ENCODE measurements at places on chromosomes 11 and 22.
A peak's percentile ranks its signal among the peaks of the same experiment; 100 is the strongest.

GRCh38 chr22:26658161-26658560, 773 bp downstream of the MIAT start:
- ATAC-seq, result no peak

- no peak for ATAC-seq
These were observed 321.0 kb downstream of the DDX10 start for GRCh38 chr11:108985945-108986279.

DNA sequence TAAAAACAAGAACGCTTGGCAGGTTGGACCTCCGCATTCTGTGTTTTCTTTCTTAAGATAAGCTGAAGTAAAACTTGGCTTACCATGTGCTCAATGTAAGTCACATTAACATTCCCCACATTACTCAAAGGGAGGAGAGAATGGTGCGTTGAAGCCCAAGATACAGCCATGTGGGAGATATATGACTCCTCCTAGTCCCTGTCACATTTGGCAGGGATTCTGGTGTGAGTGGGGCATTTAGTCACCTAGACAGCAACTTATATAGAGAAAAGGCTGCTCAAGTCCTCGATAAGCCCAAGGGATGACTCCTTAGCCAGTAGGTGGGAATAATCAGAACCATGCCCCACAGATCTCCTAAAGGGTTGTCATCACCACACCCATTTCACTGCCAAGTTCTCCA, 4.6 kb downstream of the PRSS23 start:
- no peak for ATAC-seq

GRCh38 chr11:116901211-116901610, 63.8 kb upstream of the APOA1 start:
- ATAC-seq, result peak; percentile 66

DNA sequence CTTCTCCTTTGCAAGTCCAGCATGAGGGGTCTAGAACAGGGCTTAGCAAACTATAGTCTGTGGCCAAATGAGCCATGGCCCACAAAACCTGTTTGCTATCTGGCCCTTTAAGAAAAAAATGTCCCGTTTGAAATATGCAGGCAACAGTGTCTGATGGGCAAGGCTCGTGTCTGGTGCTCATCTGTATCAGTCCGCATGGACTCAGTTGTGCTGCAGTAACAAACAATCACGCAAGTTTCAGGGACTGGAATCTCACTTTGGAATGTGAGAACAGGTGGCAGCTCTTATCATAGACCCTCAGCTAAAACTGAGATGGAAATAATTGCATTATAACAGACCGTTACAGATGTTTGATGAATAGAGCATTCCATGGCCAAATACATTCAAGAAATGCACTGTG, 19.1 kb upstream of the PVALB start:
- no peak for ATAC-seq

- no peak for ATAC-seq
These were observed 32.0 kb upstream of the SERPIND1 start for GRCh38 chr22:20741634-20742581.

DNA sequence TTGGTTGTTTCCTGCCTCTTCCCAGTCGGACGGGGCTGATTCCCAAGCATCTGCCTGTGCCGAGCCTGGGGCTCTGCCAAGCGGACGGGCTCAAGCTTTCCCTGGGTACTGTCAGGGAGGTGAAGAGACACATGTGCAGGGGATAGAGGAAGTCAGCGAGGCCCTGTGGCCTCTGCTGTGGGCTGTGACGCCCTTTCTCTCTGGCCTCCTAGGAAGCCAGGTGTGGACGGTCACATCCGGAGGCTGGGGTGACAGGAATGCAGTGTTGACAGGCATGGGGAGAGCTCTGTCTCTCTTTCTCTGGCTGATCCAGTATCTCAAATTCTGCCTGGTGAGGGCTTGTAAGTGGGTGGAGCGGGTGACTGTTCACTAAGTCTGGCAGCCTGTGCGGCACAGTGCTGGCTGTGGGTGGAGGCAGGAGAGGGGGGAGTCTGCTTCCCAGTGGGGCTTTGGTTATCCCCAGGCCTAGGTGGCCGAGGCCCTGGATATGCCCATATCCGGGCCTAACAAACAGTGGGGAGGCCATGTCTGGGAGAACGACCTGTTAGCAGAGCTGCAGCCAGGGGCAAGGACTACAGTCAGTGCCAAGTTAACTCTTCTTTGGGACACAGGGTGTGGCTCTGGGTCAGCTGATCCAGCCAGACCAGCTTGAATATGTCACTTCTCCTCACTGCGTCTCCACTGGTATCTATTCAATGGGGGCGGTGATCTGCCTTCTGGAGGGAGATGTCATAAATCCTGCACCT, 1.9 kb downstream of the KCTD17 start:
- peak; percentile 2 for ATAC-seq

DNA sequence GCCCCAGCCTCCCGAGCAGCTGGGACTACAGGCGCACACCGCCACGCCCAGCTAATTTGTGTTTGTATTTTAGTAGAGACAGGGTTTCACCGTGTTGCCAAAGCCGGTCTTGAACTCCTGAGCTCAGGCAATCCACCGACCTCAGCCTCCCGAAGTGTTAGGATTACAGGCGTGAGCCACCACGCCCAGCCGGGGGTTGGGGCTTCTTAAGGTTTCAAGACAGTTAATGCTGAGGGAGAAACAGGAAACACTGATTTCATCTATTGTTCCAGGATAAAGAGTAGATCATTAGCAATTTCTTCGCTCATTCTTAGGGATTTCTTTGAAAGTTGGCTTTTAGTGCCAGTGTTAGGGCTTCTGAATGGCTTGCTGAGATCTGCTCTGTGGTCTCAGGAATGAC, 21.2 kb upstream of the CLMP start:
- no peak for ATAC-seq

GRCh38 chr11:12683874-12684273, 9.7 kb downstream of the TEAD1 start:
- no peak for ATAC-seq

- ATAC-seq, result no peak
These were observed 45.6 kb downstream of the C11orf58 start for GRCh38 chr11:16784097-16784496.

DNA sequence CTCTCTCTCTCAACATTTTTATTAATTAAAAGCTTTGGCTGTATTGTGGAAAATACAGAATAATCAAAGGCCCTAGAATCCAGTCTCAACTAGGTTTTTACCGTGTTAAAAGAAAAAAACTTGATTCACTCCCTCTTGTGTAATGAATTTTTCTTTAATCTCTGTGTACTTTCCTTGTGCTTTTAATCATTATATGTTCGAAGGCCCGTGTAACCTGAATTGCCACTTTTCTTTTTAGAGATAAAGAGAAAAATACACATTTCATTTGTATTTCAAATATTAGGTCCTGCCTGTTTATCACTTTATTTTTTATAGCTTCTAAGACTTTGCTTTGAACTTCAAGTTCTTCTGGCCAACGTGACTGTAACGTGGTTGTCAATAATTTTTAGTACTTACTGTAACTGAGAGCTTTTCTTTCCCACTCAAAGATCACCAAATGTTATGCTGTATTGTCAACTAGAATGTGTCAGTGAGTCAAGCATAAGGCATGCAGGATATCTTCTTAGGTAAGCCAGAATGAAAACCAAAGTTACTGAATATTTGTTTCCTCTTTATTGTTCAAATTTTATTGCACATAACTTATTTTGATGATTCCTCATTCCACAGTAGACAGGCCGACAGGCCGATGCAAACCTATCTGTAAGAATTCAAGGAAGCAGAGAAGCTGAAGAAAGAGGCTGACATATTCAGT, 23.3 kb upstream of the FAR1 start:
- no peak for ATAC-seq

GRCh38 chr11:69129647-69130046, 26.1 kb upstream of the SMIM38 start:
- ATAC-seq, result no peak

Measured in motor neuron (in vitro differentiated cells).